ENCODE measurements at places on chromosomes 11 and 22.

GRCh38 chr11:60375316-60375715 is 3.0 kb upstream of the MS4A7 start:
- DNase-seq, result no peak

DNA sequence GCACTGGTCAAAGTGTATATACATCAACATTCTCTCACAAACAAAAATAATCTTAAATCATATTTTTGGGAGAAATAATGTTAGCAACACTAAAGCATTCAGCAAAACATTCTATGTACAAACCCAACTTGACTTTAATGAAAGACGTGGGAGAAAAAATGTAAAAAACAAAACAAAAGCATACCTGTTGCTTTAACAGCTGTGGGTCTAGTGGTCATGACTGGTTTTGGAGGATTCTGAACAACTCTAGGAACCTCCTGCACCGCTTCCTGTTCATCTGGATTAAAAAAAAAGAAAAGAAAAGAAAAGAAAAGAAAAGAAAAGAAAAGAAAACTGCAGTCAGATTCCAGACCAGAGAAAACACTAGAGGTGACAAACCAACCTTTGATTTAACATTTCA is 2.1 kb downstream of the FNBP4 start:
- DNase-seq, result no peak

DNA sequence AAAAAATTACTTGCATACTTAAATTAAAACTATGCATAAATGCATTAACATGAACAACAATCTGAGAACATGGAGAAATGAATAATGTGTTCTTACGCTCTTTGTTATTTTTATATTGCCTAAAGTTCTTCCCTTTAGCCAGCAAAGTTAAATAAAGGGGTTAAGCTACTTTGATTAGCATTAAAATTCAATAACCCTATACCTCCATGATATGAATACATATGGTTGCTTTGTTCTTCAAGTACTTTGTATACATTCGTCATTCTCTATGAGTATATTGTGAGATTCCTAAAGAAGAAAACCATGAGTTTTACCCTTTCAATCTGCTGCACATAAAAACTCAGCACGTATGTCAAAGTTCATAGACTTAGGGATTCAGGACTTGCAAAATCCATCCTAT is 578.3 kb downstream of the DLG2 start:
- DNase-seq, result no peak

GRCh38 chr22:50531546-50531961 is 1.7 kb upstream of the TYMP start:
- DNase-seq, result no peak

GRCh38 chr22:38452373-38453065 is 2.5 kb downstream of the KCNJ4 start:
- no peak for DNase-seq
